ENCODE measurements at places on chromosomes 2 and 18. TPM values are rescaled to one million over a fixed set of nuclear protein-coding genes. Genes with fewer than 3 reads are reported as not detected.
A peak's percentile ranks its signal among the peaks of the same experiment; 100 is the strongest.

DNA sequence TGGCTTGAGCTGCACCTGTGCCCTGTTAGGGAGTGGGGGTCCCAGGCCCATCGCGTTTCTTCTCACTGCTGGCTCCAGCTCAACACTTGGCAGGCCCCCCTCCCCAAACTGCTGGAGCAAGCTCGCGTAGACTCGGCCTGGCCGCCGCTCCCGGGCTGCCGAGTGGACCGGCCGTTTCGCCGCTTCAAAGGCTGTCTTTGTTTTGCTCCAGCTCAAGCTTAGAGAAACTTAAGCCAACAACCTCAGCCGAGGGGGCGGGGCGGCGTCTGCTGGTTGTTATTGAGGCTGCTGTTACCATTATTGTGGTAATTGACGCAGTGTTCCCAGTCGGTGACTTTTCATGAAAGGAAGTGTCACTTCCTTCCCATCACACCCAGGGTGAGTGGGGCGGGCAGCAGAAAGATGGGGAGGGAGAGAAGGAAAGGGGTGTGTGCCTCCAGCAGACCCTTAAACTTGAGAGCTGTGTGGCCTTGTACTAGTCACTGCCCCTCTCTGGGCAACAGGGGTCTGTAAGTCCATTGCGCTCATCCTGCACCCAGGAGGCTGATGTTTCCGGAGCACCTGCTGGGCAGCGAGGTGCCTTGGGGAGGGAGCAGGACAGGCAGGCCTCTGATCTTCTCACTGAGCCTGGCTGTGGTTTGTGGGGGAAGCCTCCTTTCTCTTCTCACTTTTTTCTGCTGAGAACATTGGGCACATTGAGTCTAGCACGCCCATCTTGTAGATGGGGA is 2.1 kb downstream of the ARID5A start:
- no peak for DNase-seq

HOXD8 gene
- not detected for total RNA-seq

GRCh38 chr2:119481501-119482455 is 42.5 kb downstream of the SCTR start:
- no peak for DNase-seq

NPPC gene
- 0.28 TPM for total RNA-seq

DNA sequence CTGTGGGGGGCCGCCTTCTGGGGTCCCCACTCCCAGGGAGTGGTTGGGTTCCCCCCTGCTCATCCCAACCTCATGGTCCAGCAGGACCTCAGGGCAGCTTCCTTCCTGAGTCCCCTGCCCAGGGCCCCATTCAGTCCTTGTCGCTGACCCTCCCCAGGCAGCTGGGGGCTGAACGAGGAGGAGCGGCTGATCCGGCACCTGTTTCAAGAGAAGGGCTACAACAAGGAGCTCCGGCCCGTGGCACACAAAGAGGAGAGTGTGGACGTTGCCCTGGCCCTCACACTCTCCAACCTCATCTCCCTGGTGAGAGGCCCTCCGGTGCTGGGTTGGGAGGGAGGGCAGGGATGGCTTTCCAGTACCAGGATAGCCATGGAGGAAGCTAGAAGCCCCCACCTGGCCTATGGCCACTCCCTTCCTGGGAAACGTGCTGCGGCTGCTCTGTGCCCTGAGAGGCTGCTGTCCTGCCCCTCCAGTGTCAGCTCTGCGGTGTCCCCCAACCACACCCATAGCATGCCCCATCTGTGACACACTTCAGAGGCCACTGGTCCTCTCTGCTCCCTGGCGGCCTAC is 497 bp downstream of the CHRND start:
- no peak for DNase-seq

MPP4 gene
- total RNA-seq, result 11.1 TPM

- DNase-seq, result no peak
These were observed 80.1 kb downstream of the AFF3 start for GRCh38 chr2:100062336-100062735.

GRCh38 chr18:62683935-62684334 is 31.4 kb upstream of the PHLPP1 start:
- DNase-seq, result no peak

DNA sequence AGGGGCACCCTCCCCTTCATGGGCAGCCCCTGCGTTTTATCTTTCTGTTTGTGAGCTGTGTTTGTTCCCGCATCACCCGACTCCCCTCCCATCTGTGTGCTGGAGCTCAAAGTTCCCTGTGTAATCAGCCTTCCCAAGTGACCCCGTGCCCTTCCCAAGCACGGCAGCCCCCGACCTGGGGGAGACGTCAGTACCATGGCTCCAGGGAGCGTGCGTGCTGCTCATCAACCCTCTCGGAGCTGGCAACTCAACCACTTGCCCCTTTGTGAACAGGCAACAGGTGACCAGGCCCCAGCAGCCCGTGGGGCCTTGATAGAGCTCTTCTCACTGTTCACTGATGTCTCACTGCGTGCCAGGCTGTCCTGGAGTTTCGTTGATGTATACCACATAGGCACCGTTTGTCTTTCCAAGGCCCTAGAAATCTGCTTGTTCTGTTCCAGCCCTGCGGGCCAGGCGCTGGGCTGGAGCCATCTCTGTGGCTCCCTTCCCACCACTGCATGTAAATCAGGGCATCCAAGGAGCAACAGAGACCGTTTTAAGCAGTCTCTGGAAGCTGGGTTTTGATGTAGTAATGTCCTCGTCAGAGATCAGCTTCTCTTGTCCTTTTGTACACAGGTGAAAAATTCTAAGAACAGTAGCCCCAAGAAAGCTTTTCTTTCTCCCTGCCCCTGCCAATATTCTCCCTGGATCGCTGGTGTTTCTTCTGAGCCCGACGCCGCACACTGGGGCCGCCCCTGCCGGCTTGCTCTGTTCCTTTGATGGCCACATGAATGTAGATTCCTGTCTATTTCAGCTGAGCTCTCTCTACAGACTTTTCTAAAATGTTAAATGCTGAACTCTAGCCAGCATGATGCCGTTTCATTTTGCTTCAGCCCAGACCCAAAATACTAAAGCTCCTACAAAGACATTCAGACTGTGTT is 107.0 kb upstream of the PTPRM start:
- DNase-seq, result no peak

- no peak for DNase-seq
These were observed 402.1 kb downstream of the ZNF521 start for GRCh38 chr18:24949908-24950307.

RGPD3 gene
- total RNA-seq, result 0.18 TPM

- peak; percentile 40 for DNase-seq
These were observed 47.3 kb downstream of the RFTN2 start for GRCh38 chr2:197628043-197628500.

- DNase-seq, result no peak
These were observed 6.1 kb upstream of the KYNU start for GRCh38 chr2:142871396-142871795.

PREB gene
- total RNA-seq, result 36.1 TPM

SCYGR5 gene
- total RNA-seq, result not detected

- DNase-seq, result no peak
These were observed 587.3 kb upstream of the ID2 start for GRCh38 chr2:8094526-8094925.

- peak; percentile 35 for DNase-seq
These were observed 2.1 kb upstream of the SLC30A3 start for GRCh38 chr2:27264753-27265535.

DNA sequence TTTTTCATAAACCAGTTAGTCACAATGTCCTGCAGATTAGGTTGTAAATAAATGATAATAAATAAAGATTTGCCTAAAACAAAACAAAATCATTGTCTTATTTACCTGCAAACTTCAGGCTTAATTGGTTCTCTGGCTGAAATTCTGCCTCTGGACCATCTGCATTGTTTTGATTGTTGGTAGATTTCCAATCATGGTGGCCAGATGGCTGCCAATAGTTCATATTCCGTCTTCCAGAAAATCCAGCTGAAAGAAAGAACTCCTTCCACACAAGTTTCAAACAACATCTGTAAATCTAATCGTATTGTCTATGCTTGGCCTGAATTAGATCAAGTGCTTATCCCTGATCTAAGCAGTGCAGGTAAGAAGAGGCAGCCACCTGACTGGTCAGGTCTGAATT is 771.1 kb upstream of the ZEB2 start:
- DNase-seq, result no peak

PGAP1 gene
- 6.7 TPM for total RNA-seq

DNA sequence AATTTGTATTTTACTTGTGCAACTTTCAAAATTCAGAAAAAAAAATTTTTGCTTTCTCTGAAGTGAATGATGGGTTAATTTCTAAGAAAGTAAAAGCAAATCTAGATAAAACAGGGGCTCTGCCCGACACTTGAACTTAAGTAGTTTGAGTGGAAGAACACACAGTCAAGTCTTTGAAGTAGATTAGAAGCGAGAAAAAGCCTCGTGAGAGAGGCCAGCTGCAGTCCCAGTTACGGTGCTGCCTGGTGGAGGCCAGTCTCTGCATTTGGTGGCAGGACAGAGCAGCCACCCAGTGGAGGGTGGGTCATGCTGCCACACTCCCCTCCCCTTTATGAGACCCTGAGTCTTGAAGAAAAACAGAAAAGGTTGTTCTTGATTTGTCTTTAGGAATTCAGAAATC is 81.8 kb downstream of the INPP5D start:
- DNase-seq, result no peak

STAM2 gene
- 55.0 TPM for total RNA-seq

- no peak for DNase-seq
These were observed 259.8 kb upstream of the HDAC4 start for GRCh38 chr2:239660390-239661230.

GRCh38 chr2:31363956-31364750 is 50.4 kb downstream of the XDH start:
- no peak for DNase-seq

GRCh38 chr2:10617241-10617640 is 72.5 kb downstream of the NOL10 start:
- no peak for DNase-seq

DNA sequence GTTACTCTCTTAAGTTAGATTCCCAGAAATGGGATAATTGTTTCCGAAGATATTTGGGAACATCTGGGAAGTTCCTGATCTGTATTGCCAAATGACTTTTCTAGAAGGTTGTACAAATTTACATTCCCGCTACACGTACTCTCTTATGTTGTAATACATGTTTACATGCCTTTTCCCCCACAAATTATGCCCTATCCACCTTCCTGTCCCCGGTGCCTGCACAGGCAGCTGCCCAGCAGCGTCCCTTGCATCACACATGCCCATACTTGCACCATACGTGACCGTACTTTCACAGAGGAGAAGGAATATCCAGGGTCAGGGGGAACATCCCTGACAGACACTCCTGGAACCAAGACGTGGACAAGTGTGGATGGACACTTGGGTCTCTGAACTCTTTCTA is 24.2 kb upstream of the KLF11 start:
- DNase-seq, result peak; percentile 37

DNA sequence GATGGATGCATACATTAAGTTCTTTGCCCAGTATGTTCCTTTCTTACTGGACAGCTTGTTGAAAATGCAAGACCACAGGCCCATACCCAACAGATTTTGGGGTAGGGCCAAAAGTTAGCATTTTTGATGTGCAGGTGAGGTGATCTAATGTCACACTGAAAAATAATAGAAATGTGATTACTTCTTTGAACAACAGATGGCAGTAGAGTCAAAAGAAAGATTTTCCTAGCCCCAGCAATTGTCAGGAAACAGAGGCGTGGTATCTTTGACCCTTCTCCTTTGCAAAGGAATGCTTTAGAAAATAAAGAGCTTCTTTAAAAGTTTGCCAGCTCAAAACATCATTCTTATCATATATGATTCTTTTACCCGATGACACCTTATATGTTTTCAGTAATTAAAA is 343.6 kb upstream of the SYT4 start:
- DNase-seq, result peak; percentile 5

DNA sequence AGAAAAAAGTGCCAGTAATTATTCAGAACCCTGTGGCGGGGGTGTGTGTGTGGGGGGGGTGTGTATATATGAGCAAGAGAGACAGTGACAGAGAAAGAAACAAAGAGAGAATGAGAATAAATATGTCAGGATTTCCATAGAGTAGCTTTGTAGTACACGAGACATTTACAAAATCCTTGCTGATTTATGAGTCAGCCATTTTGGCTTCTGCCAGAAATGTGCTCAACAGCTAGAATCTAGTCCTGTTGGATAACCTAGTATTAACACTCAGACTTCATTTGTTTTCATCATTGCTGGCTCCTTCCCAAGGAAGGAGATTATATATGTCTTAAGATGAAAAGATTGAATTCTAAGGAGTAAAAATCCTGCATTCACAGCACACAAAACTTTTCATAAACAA is 140.5 kb upstream of the HNRNPA3 start:
- DNase-seq, result no peak

HOXD10 gene
- not detected for total RNA-seq

SLC16A14 gene
- total RNA-seq, result 0.56 TPM
